ENCODE measurements at places on chromosomes 4 and X.
A peak's percentile ranks its signal among the peaks of the same experiment; 100 is the strongest.

DNA sequence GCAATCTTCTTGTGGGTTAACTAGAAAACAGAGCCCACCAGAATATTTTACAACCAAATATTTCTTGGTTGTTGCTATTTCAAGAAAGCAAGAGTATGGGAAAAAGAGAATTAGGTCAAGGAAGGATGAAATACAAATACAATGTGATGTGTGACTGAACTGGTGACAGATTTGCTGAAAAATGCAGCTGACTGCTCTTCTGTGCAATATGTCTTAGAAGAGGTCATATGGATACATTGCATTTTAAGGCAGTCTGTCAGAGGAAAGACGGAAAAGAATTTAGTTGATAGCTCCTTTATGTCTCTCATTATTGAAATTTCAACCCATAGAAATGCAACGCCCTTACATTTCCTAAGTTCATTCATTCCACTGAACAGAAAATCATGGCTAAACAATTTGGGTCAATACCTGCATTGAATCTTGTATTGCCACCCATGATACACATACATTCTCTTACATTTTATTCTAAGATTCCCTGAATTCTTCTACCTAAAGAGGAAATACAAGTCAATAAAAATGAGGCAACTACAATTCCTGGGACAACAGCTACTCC, 423.1 kb downstream of the ADAM29 start:
- no peak for DNase-seq

- DNase-seq = no peak
Observed at GRCh38 chr4:45358573-45359506, 632.5 kb upstream of the GNPDA2 start.

GRCh38 chr4:83771113-83771705, 235.3 kb downstream of the GPAT3 start:
- DNase-seq = peak; percentile 45

DNA sequence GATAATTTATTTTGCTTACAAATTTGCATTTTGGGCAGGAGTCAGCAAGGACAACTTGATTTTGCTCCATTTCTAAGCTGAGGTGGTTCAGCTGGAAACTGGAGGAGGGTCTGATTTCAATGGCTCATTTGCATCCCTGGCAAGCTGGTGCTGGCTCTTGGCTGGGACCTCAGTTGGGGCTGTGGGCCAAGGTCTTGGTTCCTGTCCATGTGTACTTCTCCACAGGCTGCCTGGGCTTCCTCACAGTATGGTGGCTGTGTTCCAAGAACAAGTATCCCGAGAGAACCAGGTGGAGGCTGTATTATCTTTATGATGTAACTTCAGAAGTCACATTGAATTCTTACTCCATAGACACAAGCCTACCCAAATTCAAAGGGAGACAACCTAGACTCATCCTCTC, 77.0 kb upstream of the STX18 start:
- DNase-seq = no peak

DNA sequence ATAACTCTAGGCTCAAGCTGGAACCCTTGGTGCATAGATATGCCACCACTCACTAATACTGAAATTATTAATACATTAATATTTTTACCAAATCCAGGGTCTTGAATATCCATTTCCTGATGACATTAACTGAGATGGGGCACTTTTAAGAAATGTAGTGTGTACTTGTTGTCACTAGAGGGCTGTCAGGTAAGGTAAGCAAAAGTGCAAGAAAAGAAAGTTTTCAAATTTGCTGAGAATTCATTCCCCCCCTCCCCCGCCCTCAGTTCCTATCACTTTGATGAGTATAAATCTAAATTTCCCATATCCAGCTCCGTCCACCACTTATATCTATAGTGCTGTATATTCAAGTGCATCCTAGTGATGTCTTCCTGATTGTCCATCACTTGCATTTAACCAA, 20.5 kb upstream of the WDR44 start:
- DNase-seq = no peak

GRCh38 chrX:80174925-80175574, 160.5 kb downstream of the TBX22 start:
- DNase-seq = no peak

- no peak for DNase-seq
Observed at GRCh38 chrX:776529-777230, 146.1 kb downstream of the SHOX start.

- no peak for DNase-seq
Observed at GRCh38 chr4:159069922-159070321, 33.0 kb upstream of the RAPGEF2 start.

Data from renal pelvis (tissue), 12 donors.